ENCODE measurements at places on chromosomes 5 and 9.
A peak's percentile ranks its signal among the peaks of the same experiment; 100 is the strongest.

DNA sequence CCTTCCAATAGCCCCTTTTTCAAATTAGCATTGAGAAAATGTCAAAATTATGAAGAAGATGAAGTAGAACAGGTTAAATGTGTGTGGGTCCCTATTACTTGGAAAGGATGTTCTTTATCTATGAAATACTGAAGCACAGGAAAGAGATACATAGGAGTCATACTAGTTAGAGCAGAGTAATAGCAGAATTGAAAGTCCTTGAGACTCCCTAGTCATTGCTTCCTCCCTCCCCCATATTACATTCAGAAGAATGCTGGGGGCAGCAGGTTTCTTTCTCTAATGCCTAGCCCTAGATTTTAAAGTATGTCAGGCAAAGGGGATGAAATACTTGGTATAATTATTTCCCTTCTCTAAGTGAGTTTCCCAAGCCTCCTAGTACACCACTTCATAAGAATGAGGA is 4.4 kb downstream of the ZCCHC9 start:
- DNase-seq, result no peak

DNA sequence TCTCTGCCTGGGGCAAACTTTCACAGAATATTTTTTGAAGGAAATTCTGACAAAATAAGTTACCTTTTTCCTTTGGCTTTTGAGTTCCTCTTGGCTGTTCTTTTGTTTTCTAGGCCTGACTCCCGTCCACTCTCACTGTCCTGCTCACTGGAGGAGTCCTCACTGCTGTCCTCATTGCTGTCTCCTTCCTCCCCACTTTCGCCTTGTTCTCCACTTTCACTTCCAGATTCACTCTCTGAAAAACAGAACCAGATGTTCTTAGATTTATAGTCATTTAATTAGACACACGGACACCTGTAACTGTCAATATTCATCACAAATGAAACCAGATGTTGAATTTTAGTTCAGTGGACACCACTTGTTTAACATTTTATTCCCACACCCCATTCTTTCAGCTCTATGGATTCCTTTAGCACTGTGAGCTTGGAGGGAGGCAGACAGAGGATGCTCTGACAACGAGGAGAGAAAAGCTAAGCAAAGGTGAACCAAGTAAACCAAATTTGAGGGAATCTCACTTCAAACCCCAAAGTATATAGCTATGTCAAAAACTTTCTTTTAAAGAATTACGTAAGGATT is 180.7 kb downstream of the AP3B1 start:
- DNase-seq, result peak; percentile 13

GRCh38 chr5:33832404-33833236 is 59.2 kb downstream of the ADAMTS12 start:
- no peak for DNase-seq

DNA sequence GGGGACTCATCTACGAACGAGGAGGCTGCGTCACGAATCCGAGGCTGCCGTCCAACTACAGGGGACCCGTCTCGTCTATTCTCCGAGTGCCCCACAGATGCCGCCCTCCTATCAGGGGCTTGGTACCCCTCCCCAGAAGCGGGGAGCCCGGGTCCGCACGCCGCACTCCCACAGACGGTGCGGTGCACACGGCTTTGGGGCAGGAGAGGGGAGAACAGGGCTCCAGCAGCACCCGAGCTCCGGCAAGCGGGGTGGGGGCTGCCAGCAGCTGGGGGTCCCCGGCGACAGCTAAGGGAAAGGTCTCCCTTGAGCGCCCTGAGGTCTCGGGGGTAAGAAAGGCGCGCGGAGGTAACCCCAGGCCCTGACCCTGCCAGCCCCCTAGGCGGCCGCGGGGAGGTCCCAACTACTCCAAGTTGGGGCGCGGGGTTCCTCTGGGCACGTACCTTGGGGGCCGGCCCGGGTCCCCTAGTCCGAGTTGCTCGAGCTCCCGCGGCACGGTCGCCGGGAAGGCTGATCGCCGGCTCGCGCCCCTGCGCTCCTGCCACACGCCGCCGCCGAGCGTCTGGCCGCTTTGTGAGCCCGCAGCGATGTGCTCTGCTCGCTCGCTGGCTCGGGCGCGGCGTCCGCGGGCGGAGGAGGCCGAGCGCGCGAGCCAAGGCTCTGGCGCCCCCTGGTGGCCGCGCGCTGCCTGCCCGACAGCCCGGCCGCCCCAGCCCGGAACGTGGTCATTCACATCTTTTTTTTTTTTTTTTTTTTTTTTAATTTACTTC is at the start of gene SPOCK1:
Gene SPOCK1, minus strand, starts transcription at position 591 of the 770 bp plus-strand sequence.
- peak; percentile 34 for DNase-seq

- no peak for DNase-seq
Measured at GRCh38 chr9:19020886-19021455, 12.0 kb downstream of the SAXO1 start.

GRCh38 chr9:128099932-128100491 is 27.5 kb downstream of the PTGES2 start:
- DNase-seq, result no peak

- DNase-seq, result no peak
Measured at GRCh38 chr5:112636751-112637150, 100.9 kb upstream of the APC start.

- DNase-seq, result no peak
Measured at GRCh38 chr5:44900273-44900954, 91.7 kb downstream of the MRPS30 start.

- no peak for DNase-seq
Measured at GRCh38 chr5:95760273-95761191, 29.4 kb downstream of the RHOBTB3 start.

GRCh38 chr9:18319918-18320445 is 154.0 kb upstream of the ADAMTSL1 start:
- no peak for DNase-seq

DNA sequence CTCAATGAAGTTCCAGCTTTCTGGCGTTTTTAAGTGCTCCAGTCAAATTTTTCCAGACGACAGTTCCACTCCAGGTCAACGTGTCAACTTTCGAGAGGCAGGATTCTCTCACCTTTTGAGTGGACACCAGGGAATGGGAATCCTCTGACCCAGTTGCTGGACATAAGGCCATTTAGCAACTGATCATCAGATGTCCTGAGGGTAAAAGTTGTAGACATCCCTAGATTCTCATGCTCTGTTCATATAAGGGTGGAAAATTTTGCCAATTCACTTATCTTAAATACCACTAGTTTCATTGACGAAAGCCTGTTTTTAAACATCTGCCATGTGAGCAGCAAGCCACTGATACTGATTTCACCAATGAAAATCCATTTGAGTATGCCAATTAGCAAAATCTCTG is 275.5 kb downstream of the MAST4 start:
- DNase-seq, result no peak

- no peak for DNase-seq
Measured at GRCh38 chr5:174310243-174310642, 264.7 kb downstream of the NSG2 start.

DNA sequence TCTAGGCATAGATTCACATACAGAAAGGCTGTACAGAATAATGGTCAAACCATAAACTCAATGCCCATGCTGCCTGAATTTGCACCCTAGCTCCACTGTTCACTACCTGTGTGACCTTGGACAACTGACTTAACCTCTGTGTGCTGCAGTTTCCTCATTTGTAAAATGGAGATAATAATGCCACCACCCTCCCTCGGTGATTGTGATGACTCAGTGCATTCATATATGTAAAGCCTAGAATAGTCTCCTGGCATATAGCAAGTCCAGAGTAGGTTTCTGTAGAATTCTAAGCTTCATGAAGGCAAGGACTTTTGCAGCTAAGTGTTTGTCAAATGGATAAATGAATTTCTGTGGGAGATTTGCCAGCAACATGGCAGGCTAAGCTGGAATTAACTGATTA is 297.8 kb upstream of the NR4A3 start:
- no peak for DNase-seq

- DNase-seq, result peak; percentile 78
Measured at GRCh38 chr9:128684325-128685199, 4.5 kb upstream of the SET start.

- no peak for DNase-seq
Measured at GRCh38 chr5:158758675-158759074, 341.0 kb downstream of the EBF1 start.

DNA sequence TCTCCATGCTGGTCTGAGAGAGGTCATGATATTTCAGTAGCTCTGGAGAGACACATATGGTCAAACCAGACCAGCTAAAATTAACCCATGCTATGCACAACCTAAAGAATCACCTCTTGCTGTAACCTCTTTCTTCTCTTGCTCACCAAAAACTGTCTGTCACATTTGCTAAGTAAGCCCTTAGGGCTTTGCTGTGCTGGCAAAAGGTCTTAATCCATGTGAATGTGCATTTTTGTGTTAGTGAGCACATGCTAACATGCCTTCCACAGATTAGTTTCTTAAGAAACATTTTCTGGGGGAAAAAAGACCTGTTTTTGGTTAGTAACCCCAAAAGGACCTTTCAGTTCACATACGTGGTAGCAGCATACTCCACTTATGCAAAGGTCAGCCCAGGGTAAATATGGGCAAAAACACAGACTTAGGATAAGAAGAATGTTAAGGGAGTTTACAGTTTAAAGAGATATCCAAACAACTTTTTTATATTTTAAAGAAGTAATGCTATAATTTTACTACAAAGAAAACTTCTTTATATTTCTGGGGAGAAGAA is 124.2 kb upstream of the CCDC152 start:
- DNase-seq, result no peak

DNA sequence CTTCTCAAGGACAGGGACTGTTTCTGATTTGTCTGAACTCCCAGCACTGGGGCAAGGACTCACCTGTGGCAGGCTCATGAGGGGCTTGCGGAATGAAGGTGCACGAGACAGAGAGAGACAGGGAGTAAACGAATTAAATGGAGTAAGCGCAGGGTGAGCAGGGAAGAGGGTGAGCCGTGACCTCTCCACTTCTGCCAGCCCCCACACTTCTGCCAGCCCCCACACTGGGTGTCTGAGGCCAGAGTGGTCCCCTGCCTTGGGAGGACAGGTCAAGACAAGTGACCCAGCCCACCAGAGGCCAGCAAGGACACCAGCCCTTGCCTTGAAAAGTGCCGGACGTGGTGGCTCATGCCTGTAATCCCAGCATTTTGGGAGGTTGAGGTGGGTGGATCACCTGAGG is 37.2 kb downstream of the DAB2IP start:
- no peak for DNase-seq

DNA sequence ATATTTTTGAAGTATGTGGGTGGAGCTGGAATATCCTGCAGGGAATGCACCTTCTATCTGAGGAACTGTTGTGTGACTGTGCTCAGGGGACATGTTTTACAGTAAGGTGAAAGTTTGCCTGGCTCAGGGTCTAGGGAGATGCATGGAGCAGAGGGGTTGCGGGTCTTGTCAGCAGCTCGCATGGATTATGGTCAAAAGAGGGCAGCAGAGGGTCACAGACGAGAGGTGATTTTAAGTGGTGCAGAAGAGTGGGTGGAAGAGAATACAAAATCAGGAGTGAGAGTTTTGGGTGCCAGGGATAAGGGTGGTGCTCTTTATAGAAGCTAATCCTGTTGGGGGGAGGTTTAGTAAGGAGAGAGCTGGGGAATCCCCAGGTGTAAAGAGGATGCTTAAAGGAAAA is 53.5 kb upstream of the GRIN3A start:
- no peak for DNase-seq

DNA sequence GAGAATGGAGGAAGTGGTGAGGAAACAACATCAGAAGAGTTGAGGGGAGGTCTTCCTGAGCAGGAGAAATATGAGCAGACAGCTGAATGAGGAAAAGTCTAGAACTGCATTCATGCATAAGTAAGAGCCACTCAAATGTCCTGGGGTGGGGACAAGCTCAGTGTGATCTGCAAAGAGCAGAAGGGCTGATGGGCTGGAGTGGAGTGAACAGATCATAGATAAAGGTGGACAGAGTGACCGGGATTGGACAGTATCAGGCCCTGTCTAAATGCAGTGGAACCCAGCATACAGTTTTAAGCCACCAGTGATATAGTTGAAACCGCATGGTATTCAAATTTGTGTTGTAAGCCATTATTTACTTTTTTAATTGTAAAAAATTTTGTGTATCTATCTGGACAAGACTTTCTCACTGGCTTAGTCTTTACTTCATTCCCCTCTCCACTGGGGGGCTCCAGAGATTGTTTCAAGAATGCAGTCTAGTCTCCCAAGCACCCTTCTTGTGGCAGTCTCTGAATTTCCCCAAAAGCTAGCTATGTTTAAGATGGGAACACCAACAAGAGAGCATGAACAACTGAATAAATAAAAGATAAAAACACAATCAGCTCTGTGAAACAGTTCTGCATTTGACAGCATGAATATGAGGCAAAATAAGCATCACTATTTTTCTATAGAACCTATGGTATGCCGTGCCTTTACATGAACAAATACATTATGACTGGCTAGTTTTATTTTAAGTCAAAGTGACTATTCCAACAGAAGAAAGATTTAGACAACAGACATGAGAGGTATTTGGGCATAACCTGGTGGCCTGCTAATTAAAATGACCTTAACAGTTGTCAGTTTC is 10.7 kb upstream of the STK32A start:
- no peak for DNase-seq

GRCh38 chr5:141135718-141136266 is 786 bp downstream of the PCDHB5 start:
- no peak for DNase-seq

- DNase-seq, result no peak
Measured at GRCh38 chr9:7901621-7902020, 102.0 kb upstream of the DMAC1 start.
